WTC11 (cell line): ENCODE measurements at places on chromosomes 13 and 19.

- DNase-seq, result no peak
These were observed 648.3 kb upstream of the SPRY2 start for GRCh38 chr13:80989241-80989640.

DNA sequence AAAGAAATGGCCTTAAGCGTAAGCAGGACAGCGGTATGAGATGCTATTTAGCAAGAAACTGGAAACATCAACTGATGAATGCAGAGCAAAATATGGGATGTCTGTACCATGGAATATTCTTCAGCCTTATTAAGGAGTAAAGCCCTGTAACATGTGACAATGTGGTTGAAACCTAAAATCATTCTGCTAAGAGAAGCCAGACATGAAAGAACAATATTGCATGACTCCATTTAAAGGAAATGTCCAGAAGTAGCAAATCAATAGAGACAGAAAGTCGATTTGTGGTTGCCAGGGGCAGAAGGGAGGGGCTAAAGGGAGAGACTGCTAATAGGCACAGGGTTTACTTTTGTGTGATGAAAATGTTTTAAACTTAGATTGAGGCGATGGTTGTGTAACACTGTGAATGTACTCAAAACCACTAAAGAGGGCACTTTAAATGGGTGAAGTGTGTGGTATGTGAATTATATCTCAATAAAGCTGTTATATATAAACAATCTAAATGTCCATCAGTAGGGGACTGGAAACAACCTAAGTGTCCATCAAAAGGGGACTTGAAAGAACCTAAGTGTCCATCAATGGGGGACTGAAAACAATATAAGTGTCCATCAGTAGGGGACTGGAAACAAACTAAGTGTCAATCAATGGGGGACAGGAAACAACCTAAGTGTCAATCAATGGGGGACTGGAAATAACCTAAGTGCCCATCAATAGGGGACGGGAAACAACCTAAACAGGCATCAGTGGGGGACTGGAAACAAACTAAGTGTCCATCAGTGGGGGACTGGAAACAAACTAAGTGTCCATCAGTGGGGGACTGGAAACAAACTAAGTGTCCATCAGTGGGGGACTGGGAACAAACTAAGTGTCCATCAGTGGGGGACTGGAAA, 45.4 kb downstream of the CCL25 start:
- DNase-seq, result no peak

- no peak for DNase-seq
These were observed 15.7 kb upstream of the SELENOW start for GRCh38 chr19:47762615-47763308.

DNA sequence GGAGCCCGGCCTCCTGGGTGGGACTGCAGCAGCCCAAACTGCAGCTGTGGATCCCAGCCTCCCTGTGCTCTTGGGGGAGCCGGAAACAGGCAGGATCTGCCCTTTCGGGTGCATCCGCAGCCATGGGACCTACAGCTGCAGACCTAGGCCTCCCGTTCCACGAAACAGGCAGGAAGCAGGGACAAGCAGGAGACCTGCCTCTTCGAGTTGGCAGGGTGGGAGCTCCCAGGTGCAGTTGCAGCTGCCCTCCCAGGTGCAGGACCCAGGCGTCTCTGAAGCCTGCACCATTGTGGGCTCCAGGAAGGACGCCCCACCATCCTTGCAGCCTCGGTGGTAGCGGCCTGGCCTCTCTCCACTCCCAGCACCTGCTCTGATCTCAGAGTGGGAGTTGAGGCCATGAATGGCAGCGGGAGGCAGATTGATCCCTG, 189.0 kb upstream of the KLHL1 start:
- no peak for DNase-seq

DNA sequence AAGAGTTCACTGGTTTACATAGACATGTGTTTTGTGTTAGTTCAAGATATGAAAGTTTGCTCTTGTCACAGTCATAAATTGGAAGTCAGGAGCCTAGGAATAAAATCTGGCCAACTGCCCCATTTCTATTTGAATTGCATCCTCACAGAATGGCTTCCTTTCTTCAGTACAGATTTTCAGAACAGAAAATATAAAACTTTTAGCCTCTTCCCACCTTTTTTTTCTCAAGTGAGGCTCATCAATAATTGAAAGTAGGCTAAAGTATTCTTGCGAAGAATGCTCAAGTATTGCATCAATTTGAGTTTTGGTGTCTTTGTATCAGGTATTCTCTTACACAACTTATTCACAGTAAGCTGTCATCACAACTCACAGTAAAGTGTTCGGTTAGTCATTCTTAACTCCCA, 802.7 kb downstream of the PCDH9 start:
- no peak for DNase-seq

GRCh38 chr13:91657283-91657682, 258.9 kb downstream of the GPC5 start:
- no peak for DNase-seq

DNA sequence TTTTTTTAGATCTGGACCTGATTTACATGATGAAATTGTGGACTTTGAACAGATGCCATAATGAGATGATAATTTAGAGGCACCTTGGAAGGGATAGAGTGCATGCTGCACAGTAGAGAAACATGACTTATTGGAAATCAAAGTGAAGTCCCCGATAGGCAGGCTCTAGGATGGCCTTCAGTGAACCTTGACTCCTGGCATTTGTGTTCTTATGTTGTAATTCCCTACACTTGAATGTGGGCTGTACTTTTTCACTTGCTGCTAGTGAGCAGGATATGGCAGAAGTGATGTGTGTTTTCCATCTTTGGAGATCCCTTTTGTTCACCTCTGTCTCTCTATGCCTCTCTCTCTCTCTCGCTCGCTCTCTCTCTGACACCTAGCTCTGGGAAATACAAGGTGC, 1614.6 kb downstream of the PCDH9 start:
- no peak for DNase-seq
